GM12864 (cell line): ENCODE measurements at places on chromosomes 3 and 15.

DNA sequence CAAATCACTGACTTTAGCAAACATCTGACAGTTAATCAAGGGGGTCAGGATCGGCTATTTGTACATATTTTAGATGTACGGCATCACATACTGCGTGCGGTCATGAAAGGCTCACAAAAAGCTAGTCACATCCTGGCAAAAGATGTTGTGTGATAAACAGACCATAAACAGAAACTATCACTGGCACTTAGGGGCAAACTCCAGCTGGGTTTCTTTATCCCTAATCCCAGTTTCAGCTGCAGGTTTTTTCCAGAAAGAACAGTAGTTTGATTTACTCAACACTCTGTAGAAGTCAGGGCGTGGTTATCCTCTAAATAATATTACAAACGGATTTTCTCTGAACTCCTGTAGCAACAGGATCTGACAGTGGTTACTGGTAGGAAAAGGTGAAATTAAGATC is 112.4 kb upstream of the BHLHE40 start:
- no peak for DNase-seq

- no peak for DNase-seq
Observed at GRCh38 chr3:105431200-105431599, 64.5 kb downstream of the ALCAM start.

- DNase-seq: no peak
Observed at GRCh38 chr15:38080651-38081275, 146.3 kb downstream of the TMCO5A start.

- DNase-seq: no peak
Observed at GRCh38 chr3:49163609-49164008, 2.5 kb downstream of the CCDC71 start.

DNA sequence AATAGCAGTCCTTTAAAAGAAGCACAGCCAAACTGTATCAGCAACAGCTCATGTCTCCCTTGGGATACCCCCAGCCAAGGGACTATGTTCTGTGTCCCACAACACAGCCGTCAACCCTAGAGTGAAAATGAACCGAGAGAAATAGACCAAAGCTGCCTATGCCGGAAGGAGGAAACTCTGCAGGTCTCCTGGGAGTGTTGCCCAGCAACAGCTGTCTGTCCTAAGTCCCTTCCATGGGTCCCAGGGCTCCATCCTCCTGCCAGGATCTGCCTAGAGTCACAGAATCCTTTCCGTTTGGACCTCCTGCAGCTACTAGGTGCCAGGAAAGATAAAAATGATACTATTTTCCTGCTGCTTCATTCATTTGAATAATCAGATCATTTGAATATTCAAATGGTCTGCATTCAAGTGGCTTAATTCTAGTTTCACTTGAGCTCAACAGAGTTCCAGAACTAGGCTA is 53.1 kb downstream of the TRANK1 start:
- no peak for DNase-seq

DNA sequence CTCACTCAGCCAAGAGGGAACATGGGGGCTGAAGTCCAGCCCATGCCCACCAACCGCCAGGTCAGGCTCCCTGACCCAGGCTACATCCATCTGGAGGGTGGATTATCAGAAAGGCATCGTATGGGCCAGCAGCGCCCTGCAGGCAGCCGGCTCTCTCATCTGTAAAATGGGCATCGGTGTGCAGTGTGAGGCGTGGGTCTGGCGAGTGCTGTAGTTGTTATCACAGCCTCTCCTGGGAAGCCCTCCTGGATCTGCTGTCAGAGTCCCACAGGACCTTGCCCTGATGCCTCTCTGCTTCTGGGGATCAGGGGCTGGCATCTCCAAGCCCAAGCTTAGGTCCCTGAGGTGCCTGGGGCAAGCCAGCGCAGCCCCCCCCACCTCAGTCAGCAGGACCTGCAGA is 27.4 kb downstream of the CFAP100 start:
- DNase-seq: no peak

DNA sequence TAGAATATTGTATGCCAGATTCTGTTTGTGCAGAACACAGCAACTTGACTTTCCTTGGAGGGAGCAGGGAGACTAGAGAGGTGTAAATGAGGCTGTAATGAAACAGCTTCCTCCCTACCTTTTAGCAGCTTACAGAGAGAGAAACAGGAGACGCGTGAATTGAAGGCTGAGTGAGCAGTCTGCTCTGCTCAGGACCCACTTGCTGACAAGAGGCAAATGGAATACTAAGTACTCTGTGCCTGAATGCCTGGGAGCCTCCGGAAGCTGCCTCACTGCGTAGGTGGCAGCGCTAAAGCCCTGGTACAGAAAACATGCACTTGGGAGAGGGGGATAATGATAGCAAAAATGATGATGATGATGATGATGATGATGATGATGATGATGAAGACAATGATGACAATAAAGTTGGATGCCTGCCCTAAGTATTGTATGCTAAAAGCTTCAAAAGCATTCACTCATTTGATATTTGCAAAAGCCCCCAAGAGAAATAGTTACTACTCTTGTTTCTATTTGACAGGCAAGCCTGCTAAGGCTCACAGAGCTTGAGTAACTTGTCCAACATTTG is 548.9 kb downstream of the NTRK3 start:
- no peak for DNase-seq
